A549 (cell line): ENCODE measurements at places on chromosomes 2 and 18.

DNA sequence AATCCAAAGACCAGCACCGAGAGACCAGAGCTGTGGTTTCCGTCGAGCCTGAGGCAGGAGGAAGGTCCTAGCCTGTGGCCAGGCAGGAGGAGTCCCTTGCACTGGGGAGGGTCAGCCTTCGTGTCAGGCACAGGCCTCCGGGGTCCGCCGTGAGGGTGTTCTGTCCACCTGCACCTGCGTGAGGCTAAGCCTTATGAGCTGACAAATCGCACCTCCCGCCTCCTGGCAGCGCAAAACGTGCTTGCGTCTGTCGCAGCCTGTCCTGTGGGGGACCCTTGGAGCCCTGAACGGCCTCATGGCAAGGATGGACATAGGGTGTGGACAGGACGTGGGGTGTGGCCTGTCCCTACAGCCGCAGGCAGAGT, 73.3 kb downstream of the KCNG2 start:
- no peak for DNase-seq

GRCh38 chr2:46550686-46551404, 71.5 kb downstream of the TMEM247 start:
- DNase-seq: no peak

GRCh38 chr2:221388891-221389290, 183.2 kb downstream of the EPHA4 start:
- DNase-seq: no peak

- DNase-seq: no peak
These were observed 58.3 kb downstream of the ADNP2 start for GRCh38 chr18:80167331-80167730.

DNA sequence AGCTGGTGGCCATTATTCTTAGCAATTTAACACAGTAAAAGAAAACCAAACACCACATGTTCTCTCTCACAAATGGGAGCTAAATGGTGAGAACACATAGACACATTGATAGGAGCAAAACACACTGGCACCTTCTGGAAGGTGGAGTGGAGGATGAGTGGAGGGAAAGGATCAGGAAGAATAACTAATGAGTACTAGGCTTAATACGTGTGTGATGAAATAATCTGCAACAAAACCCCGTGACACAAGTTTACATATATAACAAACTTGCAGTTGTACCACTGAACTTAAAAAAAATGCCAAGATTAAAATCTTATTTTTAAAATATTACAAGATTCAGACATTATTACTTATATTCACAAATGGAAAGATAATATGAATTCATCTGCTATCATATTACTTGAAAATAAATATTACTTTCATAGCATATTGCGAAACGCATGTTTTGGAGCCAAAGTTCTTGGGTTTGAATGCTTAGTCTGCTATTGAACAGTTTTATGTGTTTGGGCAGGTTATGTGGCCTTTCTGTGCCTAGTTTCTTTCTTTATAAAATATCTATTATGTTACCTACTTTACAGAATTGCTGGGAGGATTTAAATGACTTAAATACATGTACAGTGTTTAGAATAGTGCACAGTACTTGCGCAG, 20.5 kb downstream of the ANKRD62 start:
- DNase-seq: no peak
